ENCODE measurements at places on chromosomes 4 and X.

GRCh38 chr4:36786519-36786918 is 458.0 kb upstream of the NWD2 start:
- H3K27ac ChIP-seq = no peak overlapping the region
- H3K4me3 ChIP-seq = no peak overlapping the region
- no peaks in the 10 kb centered on the region for H3K4me1 ChIP-seq
- H3K36me3 ChIP-seq = no peaks in the 10 kb centered on the region

DNA sequence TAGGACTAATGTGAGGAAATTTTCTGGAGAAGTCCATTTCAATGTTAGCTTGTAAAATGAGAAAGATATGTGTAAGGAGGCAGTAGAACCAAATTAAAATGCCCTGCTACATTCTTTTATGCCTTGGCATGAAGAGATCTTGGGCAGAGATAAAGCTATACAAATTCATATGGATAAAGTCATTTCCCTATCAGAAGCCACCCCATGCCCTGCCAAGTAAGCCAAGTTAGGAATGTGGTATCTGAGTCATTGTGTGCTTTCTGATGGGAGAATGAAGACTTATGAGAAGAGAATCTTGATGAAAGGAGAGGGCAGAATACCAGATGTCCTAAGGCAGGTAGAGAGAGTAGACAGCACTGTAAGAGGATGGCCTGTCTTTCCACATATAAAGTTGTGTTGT is 83.7 kb downstream of the TEX13A start:
- H3K4me1 ChIP-seq = no peaks in the 10 kb centered on the region
- H3K4me3 ChIP-seq = no peak overlapping the region
- no peak for DNase-seq
- no peaks in the 10 kb centered on the region for H3K36me3 ChIP-seq
- no peak overlapping the region for H3K27ac ChIP-seq

DNA sequence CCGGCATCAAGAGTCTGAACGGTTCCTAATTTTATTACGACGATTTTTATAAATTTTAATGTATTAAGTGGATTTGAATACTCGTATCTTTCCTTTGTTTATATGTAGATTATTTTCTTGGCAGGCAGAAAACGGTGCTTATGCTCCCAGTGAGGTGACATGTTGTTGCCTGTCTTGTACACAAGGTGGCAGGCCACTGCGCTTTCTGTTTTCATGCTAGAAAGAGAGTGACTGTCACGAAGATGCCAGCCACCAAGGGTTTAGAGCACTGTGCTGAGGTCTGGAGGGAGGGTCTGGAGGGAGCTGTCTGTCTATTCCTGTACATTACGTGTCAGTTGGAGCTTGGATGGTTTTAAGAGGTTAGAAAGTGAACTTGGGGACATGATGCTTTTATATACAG is 87.7 kb downstream of the SHROOM2 start:
- H3K27me3 ChIP-seq = no peaks in the 10 kb centered on the region
- no peak overlapping the region for H3K4me3 ChIP-seq
- no peak overlapping the region for H3K27ac ChIP-seq
- no peaks in the 10 kb centered on the region for H3K4me1 ChIP-seq
- H3K36me3 ChIP-seq = no peaks in the 10 kb centered on the region
- peak; percentile 53 for DNase-seq

GRCh38 chr4:24537025-24537424 is 47.3 kb downstream of the DHX15 start:
- no peak overlapping the region for H3K4me3 ChIP-seq
- no peaks in the 10 kb centered on the region for H3K27me3 ChIP-seq
- no peak overlapping the region for H3K27ac ChIP-seq
- DNase-seq = no peak
- peaks cover 9% of the 10 kb centered on the region for H3K4me1 ChIP-seq
- peaks cover 70% of the 10 kb centered on the region for H3K36me3 ChIP-seq

- DNase-seq = peak; percentile 30
- H3K4me1 ChIP-seq = no peaks in the 10 kb centered on the region
- H3K27me3 ChIP-seq = no peaks in the 10 kb centered on the region
- H3K27ac ChIP-seq = no peak overlapping the region
- no peak overlapping the region for H3K4me3 ChIP-seq
- no peaks in the 10 kb centered on the region for H3K36me3 ChIP-seq
Observed at GRCh38 chr4:84403656-84404055, 95.4 kb downstream of the NKX6-1 start.

GRCh38 chr4:5960252-5960880 is 57.9 kb downstream of the C4orf50 start:
- no peaks in the 10 kb centered on the region for H3K36me3 ChIP-seq
- no peak overlapping the region for H3K4me3 ChIP-seq
- no peak overlapping the region for H3K27ac ChIP-seq
- peaks cover 17% of the 10 kb centered on the region for H3K27me3 ChIP-seq

- no peak overlapping the region for H3K27ac ChIP-seq
- H3K4me3 ChIP-seq = no peak overlapping the region
- H3K4me1 ChIP-seq = peaks cover 18% of the 10 kb centered on the region
- no peaks in the 10 kb centered on the region for H3K27me3 ChIP-seq
- H3K36me3 ChIP-seq = no peaks in the 10 kb centered on the region
Observed at GRCh38 chr4:110793381-110793801, 170.5 kb upstream of the PITX2 start.

- no peak overlapping the region for H3K27ac ChIP-seq
- H3K4me1 ChIP-seq = peaks cover 10% of the 10 kb centered on the region
- no peaks in the 10 kb centered on the region for H3K36me3 ChIP-seq
- no peaks in the 10 kb centered on the region for H3K27me3 ChIP-seq
- DNase-seq = no peak
- no peak overlapping the region for H3K4me3 ChIP-seq
Observed at GRCh38 chr4:40514497-40514951, 115.1 kb downstream of the RBM47 start.

DNA sequence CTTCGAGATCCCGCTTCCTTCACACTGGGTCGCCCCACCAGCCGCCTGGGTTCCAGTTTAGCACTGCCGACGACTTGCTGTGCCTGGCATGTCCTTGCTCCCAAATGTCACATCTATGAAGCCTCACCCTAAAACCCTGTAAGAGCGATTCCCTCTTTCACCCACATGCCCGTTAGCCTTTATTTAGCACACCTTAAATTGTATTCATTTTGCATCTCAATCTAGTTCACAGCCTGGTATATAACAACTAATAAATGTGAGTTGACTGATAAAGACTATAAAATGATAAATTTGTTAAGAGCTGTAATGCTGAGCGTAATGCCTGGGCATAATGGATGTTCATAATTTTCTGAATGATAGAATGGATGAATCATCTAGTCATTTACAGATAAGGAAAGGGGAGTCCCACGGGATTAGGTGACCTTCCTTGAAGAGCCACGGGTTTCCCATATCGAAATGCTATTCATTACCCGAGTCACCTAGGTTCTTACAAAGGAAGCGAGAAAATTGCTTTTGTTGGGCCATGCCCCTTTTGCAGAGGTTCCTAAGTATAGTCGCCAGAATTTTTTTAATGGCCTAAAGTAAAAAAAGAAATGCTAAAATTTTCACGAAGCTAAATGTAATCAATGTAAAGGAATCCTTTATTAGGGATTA is 1.1 kb upstream of the AP1S2 start:
- no peak for DNase-seq
- H3K27me3 ChIP-seq = no peaks in the 10 kb centered on the region
- H3K27ac ChIP-seq = peak overlapping the region; percentile 59
- H3K4me3 ChIP-seq = peak overlapping the region; percentile 85
- no peaks in the 10 kb centered on the region for H3K4me1 ChIP-seq

DNA sequence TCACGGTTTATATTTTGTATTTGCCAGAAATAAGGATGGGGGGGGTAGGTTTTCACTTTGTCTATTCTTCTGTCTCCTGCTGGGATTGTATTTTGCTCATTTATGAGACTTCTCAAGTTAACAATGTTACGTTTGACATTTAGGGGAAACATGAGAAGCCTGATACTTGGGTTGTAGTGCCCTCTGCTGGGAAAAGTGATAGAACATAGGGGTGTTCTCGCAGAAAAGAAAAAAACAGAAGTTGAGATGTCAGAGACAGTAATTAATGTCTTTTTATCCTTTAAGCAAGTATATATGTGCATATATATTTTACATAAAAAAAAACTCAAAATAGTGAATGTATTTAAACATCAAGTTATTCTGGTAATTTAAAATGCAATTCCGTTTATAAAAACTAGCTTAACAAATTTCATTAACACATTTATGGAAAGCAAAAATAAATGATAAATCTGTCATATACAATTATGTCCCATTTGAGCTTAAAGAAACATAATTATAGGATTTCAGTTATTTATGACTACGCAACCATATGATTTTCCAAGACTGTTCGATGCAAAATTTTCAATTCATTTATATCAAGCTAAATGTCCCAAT is 46.0 kb upstream of the TMPRSS11F start:
- H3K27ac ChIP-seq = no peak overlapping the region
- DNase-seq = peak; percentile 71
- H3K4me1 ChIP-seq = peaks cover 2% of the 10 kb centered on the region

DNA sequence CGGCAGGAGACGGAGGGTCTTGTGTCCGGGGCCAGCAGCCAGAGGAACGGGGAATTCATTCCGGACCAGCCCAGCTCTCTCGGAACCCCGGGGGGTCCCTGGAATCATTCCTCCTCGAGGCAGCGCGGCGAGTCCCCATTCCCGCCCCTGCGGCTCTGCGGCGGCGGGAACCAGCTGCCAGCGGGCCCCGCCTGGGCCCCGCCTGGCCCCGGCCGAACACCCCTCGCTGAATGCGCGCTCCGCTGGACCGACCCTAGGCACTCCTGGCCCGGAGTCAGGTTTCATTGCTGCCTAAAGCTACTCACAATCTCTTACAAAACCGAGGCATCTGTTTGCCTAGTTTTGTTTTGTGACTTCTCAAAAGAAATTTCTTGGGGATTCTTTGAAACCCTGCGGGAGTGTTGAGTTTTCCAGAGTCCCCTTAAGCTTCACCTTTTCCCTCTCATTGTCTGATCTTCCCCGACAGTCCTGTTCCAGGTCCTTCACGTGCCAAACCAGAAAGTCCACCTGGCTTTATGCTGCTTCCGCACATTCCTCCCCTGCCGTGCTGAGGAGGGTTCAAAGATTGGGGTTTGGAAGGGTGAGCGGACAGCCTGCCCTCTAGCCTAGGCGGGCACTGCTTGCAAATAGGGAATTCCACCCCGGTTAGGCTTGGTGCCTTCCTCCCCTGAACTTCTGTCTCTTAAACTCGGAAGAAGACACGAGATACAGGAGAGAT is 789 bp downstream of the ARHGAP10 start:
- no peaks in the 10 kb centered on the region for H3K27me3 ChIP-seq
- peak overlapping the region; percentile 79 for H3K27ac ChIP-seq
- peaks cover 37% of the 10 kb centered on the region for H3K4me1 ChIP-seq
- peak; percentile 72 for DNase-seq
- H3K36me3 ChIP-seq = no peaks in the 10 kb centered on the region

DNA sequence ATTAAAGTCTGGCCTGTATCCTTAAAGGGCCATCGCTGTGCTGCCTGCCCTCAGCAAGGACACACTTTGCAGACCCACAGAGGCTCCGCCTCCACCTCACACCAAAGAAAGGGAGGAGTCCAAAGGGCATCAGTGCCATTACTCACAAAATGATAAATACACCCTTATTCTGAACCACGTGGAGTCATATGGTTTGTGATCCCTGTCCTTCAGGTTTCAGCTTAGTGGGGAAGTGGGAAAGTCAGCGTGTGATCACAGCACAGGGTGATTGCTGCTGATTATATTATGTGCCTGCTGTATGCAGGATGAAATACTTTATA is 35.9 kb upstream of the MSANTD1 start:
- DNase-seq = no peak
- H3K4me1 ChIP-seq = no peaks in the 10 kb centered on the region
- H3K27me3 ChIP-seq = no peaks in the 10 kb centered on the region
- no peak overlapping the region for H3K27ac ChIP-seq
- no peak overlapping the region for H3K4me3 ChIP-seq

DNA sequence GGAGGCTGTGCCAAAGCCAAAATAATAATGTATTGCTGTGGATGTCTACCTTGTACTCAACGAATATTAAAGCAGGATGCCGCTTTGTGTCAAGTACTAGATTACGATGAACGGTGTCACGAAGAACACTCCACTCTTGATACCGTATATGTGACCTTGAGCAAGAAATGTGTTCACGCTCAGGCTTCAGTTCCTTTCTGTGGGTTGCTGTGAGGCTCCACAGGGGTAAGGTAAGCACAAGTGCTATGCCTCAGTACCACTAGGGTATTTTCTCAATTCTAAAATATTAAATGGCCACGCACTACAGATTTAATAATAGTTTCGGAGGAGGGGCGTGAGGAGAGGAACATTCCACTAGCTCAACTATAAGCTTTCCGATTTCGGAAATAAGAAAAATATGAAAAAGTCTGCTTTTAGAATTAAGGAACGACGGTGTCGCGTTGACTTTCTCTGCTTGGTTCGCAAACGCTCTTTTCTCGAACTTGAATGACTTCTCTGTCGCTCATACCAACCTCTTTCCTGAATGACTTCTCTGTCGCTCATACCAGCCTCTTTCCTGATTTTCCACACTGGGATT is 607 bp upstream of the SCOC start:
- DNase-seq = peak; percentile 55
- no peaks in the 10 kb centered on the region for H3K27me3 ChIP-seq
- no peaks in the 10 kb centered on the region for H3K36me3 ChIP-seq
- H3K27ac ChIP-seq = peak overlapping the region; percentile 66
- peak overlapping the region; percentile 85 for H3K4me3 ChIP-seq
- peaks cover 25% of the 10 kb centered on the region for H3K4me1 ChIP-seq

GRCh38 chr4:116839826-116840225 is 245.6 kb downstream of the TRAM1L1 start:
- no peak overlapping the region for H3K4me3 ChIP-seq
- no peaks in the 10 kb centered on the region for H3K36me3 ChIP-seq
- H3K27ac ChIP-seq = no peak overlapping the region
- no peak for DNase-seq
- no peaks in the 10 kb centered on the region for H3K4me1 ChIP-seq
- no peaks in the 10 kb centered on the region for H3K27me3 ChIP-seq

- H3K4me1 ChIP-seq = peaks cover 27% of the 10 kb centered on the region
- H3K4me3 ChIP-seq = no peak overlapping the region
Observed at GRCh38 chr4:74523096-74523495, 78.2 kb downstream of the AREG start.

DNA sequence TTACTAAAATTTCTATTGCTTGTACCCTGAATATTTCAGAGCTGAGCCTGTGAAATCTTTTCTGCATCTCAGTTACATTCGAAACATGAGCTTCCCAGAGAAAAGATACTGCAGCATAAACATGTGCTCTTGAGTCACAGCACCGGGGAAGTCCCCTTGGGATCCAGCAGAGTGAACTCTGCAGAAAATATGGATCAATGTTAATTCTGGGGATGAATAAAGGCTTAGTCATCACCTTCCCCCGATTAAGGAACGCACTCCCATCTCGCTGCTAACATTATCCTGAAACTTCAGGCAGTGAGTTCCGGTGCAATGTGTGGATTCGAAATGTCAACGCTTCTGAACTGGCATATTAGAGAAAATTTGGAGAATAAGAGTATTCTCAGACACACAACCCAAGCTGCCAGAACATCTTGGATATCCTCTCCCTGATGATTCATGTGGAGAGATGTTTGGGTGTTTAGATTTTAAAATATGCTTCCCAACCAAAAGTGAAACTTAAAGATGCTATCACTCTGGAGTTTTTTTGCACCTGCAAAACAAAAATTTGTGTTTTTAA is 90.8 kb downstream of the IRF2 start:
- H3K36me3 ChIP-seq = peaks cover 1% of the 10 kb centered on the region
- H3K27ac ChIP-seq = peak overlapping the region; percentile 80
- peak; percentile 94 for DNase-seq
- no peaks in the 10 kb centered on the region for H3K27me3 ChIP-seq
- H3K4me3 ChIP-seq = peak overlapping the region; percentile 75
- H3K4me1 ChIP-seq = peaks cover 18% of the 10 kb centered on the region

- no peaks in the 10 kb centered on the region for H3K36me3 ChIP-seq
- no peaks in the 10 kb centered on the region for H3K4me1 ChIP-seq
- no peaks in the 10 kb centered on the region for H3K27me3 ChIP-seq
- no peak for DNase-seq
Observed at GRCh38 chrX:82237328-82237727, 1035.4 kb downstream of the SH3BGRL start.

GRCh38 chr4:36310793-36311192 is 29.4 kb downstream of the DTHD1 start:
- no peak overlapping the region for H3K27ac ChIP-seq
- H3K27me3 ChIP-seq = no peaks in the 10 kb centered on the region
- no peaks in the 10 kb centered on the region for H3K4me1 ChIP-seq
- DNase-seq = no peak
- H3K4me3 ChIP-seq = no peak overlapping the region

All from GM23248 (cell line).